Stimulated activated CD8-positive, alpha-beta memory T cell treated with anti-CD3 and anti-CD28 coated beads, Interleukin-4, amount 100 ng/mL, for 1 hour (primary cell): ENCODE measurements at places on chromosomes 4 and X.

- DNase-seq: no peak
These were observed 433.5 kb downstream of the AFF2 start for GRCh38 chrX:148933881-148934280.

GRCh38 chr4:1720163-1720983 lies 750 bp downstream of the TMEM129 start:
- no peak for DNase-seq

DNA sequence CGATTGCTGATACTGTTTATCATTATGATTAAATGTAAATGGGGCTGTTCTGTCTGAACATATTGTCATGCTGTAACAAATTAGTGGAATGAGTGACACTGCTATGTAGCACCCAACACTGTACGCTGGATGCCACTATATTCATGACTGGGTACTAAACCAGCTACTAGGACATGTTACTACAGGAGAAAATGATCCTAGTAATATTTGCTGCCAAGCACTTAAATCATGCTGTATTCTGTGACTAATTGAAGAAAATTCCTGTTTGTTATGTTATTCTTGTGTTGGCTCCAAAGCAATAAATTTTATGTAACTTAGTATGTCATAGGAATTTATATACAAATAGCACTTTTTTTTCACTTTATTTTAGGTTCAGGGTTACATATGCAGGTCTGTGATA lies 804.2 kb downstream of the CENPC start:
- DNase-seq: no peak

DNA sequence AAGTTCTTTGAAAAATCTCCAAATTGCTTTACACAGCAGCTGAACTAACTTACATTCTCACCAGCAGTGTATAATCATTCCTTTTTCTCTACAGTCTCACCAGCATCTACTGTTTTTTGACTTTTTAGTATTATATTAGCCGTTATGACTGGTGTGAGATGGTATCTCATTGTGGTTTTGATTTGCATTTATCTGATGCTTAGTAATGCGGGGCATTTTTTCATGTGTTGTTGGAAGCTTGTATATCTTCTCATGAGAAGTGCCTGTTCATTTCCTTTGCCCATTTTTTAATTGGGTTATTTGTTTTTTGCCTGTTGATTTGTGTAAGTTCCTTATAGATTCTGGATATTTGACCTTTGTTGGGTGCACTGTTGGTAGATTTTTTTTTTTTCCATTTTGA lies 931.7 kb downstream of the CENPC start:
- DNase-seq: no peak

DNA sequence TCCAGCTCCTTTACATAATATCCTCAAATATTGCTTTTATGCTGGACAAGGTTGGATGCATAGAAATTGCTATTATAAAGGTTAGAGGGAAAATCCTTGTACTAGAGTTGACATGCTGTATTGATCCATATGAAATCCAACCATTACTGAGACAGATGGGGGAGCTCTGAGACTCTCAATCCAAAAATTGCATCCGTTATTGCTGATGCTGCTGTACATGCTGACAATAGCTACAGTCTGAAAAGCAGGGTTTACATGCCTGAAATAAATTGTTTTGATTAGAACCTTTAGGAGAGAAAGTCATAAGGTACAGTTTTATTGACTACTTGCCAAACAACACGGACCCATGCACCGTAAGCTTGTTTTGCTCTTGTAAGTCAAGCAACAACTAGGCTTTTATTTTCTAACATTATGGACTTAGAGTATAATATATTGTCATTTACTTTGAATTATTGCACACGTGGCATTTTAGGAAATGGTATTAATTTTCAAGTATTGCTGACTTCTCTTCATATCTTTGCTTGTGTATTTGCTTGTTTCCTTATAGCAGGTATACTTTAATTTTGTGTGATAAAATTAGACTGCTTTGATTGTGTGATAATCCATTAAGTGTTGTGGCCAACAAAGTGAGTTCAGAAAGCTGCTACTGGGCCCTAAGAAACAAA lies 1365.2 kb downstream of the STIM2 start:
- no peak for DNase-seq

DNA sequence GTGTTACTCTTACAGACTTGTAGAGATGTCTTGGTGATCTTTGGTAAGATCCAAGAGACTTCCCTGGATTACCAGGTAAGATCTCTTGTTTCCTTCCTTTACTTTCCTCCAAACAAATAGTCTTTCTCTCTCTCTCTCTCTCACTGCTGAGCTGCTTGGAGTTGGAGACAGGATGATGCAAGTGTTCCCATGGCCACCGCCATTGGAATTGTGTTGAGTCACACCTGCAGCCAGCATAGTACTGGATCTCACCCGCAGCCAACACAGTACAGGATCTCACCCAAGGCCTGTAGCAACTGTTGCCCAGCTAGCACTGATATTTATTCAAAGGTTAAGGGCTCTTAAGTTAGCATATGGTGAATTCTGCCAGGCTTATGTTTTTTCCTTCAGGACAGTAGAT lies 1080.9 kb downstream of the FAT4 start:
- no peak for DNase-seq

DNA sequence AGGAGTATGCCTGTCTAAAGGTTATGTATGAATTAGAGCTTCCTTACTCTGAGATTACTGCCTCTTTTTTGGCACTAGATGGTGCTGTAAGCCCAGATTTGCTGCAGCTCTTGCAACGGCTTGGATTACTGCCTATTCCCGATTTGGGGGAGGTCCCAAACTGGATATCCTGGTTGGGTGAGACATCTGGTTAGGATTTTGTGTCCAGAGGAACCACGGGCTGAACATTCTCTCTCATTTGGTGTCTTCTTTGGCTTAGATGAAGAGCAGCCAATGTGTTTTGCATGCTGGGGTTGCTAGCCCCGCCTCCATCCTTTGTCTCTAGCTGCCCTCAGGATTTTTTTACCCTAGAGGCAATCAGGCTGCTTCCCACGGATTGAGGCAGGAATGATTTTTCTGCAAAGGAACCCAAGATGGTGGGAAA lies 31.9 kb downstream of the F8A1 start:
- no peak for DNase-seq

- no peak for DNase-seq
These were observed 170.2 kb downstream of the PPP3CA start for GRCh38 chr4:101177154-101177553.

- DNase-seq: no peak
These were observed 67.7 kb downstream of the SMIM20 start for GRCh38 chr4:25981749-25982148.

DNA sequence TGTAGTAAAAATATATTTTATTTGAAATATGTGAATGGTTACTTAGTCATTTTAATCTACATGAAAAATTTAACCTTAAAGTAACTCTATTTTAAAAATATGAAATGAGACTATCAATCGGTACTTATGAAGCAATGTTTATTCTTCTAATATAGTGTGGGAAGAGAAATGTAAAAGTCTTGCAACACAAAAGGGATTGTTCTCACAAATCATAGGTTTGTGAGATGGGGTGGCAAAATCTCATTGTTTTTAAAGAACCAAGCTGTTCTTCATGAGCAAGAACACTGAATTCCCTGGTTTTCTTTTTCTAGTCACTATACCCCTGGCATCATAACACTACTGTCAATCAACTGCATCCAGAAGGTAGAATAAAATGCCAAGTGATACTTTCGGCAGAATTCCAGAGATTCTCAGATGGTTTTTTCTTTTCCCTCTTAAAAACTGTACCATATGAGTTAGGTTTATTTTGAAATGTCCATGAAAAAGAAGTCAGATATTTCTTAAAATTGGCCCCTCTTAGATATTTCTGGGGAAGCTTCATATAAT lies 52.2 kb downstream of the SNCA start:
- no peak for DNase-seq

GRCh38 chr4:148730082-148730640 lies 287.9 kb upstream of the NR3C2 start:
- DNase-seq: no peak

DNA sequence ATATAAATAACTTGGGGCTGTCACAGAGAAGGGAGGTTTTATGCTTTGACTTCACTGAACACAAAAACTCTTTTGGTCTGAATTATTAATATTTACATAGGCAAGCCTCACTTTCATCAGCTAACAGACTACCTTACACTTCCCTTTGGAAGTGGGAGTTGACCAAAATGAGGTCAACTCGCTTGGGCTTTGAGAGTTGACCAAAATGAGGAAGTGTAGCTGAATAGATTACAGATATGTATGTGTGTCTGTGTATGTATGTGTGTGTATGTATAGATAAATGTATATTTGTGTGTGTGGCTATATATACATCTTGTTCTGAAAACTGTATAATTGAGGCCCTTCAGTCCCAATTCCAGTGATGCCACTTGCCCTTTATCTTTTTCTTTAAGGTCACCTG lies 113.3 kb upstream of the IL13RA1 start:
- no peak for DNase-seq

DNA sequence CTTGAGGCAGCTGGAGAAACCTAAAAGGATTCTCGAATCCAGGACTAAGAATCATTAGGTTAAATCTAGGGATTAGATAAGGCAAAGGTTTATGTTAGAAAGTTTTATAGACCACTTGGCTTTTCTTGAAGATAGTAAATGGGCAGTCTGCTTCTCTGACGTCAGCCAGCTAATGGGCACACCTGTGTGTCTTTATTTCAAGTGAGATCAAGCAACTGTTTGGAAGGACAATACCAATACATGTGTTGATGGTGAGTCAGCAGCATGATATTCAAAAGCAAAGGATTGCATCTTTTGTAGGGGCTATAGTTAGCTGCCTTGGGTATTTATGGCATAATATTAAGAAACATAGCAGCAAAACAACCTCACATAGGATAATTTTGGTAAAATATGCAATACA lies 46.5 kb upstream of the GRPR start:
- no peak for DNase-seq

- DNase-seq: no peak
These were observed 450.8 kb upstream of the BOD1L1 start for GRCh38 chr4:14078326-14078725.

GRCh38 chr4:32700838-32701237 lies 1980.7 kb downstream of the PCDH7 start:
- no peak for DNase-seq

DNA sequence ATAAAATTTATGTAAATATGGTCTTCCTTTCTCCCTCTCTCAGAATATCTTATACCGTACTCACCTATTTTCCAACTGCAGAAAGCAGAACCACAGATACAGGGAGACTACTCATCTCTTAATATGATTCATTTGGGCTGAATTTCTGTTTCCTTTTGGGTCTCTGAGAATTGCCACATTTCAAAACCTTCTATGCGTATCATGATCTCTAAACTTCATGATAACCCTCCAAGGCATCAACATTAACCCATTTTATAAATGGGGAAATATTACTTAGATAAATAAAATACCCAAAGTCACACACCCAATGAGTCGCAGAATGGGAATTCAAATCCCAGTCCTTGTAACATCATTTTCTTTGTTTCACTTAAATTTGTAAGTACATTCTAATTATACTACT lies 16.6 kb upstream of the PRDM8 start:
- DNase-seq: no peak

GRCh38 chr4:128358231-128358912 lies 70.8 kb upstream of the PGRMC2 start:
- DNase-seq: no peak

GRCh38 chr4:2873329-2873728 lies 29.7 kb downstream of the ADD1 start:
- DNase-seq: no peak

DNA sequence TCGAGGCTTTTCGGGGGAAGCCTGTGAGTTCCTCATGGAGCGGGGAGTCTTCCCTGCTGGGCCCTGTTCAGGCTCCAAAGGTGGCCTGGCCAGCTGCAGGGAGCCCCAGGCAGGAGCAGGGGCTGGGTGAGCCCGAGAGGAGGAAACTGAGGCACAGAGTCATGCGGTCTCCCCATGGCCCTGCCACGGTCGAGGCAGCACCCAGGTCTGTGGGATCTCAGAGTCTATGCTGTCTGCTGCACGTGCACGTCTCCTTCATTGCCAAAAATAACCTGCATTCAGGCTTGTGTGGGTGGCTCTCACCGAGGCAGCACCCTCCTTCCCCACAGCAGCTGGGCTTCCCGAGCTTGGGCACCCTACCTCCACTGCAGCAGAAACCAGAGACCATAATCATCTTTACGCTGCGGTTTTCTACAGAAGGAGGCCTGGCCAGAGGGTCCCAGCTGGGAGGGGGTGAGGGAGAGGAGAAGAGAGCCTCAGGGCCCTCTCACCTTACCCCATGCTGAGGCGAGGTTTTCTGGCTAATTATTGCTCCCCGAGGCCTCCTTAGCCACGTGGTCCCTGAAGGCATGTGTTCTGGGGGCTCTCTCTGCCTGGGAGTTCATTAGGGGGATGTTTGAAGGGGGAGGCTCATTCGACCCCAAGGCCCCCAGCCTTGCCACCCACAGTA lies 64.3 kb downstream of the CPZ start:
- no peak for DNase-seq

GRCh38 chr4:93649828-93650227 lies 178.7 kb upstream of the ATOH1 start:
- DNase-seq: no peak

DNA sequence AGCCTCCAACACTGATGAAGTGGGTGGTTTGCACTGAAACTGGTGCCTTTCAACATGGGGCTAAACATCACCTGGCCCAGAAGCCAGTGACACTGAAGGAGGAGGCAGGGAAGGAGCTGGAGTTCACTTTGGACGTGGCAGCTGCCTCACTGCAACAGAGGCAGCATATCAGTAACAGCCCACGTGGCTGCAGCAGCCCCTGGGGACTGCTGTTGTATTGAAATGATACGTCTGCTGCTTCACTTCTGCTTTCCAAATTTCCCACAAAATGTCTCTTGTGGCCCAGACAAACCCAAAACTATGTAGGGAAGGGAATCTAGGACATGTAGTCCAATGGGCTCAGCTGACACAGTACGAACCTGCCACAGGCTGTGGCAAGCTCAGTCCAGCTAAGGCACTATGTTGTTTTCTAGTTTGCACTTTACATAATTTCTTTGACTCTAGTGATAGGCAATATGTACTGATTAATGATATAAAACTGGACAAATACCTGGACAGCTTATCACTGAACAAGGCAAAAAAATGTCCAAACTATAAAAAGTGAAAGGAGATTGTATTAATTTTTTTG lies 84.7 kb upstream of the RAPGEF2 start:
- DNase-seq: no peak
